ENCODE measurements at places on chromosomes 3 and 15.

DNA sequence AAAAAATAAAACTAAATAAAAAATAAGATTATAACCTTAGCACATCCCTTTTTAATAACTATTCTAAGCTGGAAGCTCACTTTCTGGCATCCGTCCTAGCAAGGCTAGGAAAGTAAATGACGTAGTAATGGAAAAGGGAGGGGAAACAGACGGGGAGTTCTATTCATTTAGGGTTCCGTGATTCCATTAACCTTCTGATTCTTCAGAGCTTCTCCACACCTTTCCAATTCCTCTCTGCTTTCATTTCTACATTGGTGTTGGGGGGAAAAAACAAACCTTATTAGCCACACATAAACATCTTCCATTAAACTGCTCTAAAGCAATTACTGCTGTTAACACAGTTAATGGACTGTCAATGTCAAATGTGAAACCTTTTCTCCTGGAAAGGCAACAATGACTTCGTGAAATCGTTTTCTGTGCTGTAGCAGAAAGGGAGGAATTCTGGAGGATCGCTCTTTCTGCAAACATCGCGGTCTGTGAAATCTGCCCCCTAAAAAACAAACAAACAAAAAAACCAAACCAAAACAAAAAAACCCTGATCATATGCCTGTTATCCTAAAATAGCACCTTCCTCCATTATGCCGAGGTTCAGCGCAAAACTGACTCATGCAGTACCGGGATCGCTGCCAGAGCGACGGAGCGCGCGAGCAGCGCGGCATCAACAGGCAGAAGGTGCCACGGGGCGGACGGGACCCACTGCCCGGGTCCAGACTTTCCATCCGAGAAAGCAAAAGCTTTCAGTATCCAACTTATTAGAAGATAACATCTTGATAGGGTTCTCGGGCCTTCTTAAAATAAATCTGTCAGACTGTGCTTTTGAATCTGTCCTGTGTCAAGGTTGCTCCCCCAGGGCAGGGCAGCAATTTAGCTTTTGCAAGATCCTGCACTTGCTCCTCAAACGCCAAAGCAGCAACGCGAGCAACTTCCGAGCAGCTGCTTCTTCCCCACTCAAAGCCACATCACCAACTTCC, 156.2 kb downstream of the FGF12 start:
- peak; percentile 11 for DNase-seq

- DNase-seq = no peak
Measured at GRCh38 chr3:61331929-61332552, 80.8 kb upstream of the FHIT start.

GRCh38 chr15:29034151-29034550, 148.4 kb downstream of the APBA2 start:
- DNase-seq = no peak

GRCh38 chr15:65307978-65308377, 3.5 kb downstream of the RNU5B-1 start:
- no peak for DNase-seq

DNA sequence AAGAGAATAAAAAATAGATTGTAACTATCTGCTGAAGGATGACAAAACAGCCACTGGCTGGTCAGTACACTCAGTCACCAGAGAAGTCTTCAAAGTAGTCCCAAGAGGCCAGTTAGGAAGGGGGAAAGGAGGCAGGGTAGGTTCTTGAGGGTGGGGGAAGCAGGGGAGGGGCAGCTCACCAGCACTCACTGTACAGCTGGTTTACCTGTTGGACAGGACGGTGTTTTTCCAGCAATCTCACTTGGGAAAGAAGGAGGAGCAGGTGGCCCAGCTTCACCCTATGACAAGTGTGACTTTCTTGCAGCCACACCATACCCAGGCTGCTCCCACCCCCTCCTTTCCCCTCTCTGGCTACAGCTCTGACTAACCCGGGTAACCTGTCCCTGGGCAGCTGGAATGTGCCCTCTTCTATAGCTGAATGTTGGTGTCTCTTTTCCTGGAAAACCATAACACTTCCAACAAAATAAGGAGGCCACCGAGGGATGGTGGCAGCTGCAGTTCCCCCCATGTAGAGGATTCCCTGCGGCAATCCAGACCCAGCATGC, 203.4 kb upstream of the NSMCE3 start:
- DNase-seq = no peak

- no peak for DNase-seq
Measured at GRCh38 chr3:55242921-55243320, 244.2 kb downstream of the WNT5A start.

DNA sequence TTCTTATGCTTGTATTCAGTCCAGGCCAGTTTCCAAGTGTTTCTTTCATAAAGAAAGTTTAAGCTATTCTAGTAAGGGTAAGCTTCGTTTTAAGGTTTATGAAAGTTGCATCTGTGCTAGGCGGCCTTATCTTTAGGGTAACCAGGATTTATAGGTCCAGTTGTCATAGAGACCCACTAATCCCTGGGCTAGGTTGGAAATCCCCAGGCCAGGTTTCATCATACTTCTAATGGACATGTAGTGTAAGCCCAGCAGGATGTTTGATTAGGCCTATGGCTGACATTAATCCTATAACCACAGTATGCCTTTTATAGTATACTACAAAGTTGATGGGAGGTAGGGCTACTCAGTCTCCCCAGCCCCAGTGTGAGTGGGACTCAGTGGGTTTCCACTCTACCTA, 312.4 kb downstream of the CACNA2D3 start:
- DNase-seq = no peak

GRCh38 chr3:129276385-129276784, 2.3 kb upstream of the HMCES start:
- DNase-seq = no peak

- DNase-seq = no peak
Measured at GRCh38 chr3:135141160-135141559, 346.1 kb downstream of the EPHB1 start.

DNA sequence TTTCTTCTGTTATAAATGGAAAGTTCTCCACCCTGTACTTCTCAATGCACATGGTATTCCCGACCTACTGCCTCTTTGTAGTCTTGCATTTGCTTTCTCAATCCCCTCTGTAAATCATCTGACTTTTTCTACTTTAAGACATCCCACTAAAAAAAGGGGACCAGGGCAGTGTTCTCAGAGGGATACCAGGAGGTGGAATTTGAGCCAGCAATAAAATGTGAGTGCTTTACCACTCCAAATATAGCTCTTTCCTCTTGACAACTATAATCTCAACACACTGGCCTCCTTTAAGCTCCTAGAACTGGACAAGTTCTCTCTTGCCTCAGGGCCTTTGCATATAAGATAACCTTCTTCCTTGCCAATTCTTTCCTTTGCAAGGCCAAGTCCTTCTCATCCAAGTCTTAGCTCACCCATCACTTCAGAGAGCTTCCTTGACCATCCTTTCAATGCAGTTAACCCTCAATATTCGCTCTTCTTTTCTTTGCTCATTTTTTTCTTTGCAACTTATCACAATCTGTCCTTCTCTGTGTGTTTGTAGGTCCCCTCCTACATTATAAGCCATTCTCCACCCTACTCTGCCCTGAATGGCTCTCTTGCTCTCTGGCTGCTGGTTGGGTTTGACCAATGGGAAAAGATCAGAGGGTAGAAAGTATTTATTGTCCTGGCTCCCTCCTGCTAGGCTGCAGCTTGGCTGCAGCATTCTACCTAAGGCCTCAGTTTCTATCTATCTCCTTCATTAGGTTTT, 93.4 kb downstream of the PRICKLE2 start:
- no peak for DNase-seq

DNA sequence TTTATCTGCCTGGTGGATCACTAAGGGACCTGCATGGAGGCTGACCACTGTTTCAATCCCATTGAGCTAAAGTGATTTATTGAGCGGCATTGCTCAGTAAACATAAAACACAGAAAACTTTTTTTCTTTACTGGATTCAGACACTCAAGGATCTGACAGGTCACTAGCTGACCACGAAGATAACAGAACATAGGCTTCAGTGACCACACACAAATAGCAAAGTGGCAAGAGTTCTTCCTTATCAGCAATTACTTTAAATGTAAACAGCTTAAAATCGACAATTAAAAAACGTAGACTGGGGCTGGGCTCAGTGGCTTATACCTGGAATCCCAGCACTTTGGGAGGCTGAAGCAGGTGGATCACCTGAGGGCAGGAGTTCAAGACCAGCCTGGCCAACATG, 48.7 kb downstream of the STAG1 start:
- DNase-seq = no peak

DNA sequence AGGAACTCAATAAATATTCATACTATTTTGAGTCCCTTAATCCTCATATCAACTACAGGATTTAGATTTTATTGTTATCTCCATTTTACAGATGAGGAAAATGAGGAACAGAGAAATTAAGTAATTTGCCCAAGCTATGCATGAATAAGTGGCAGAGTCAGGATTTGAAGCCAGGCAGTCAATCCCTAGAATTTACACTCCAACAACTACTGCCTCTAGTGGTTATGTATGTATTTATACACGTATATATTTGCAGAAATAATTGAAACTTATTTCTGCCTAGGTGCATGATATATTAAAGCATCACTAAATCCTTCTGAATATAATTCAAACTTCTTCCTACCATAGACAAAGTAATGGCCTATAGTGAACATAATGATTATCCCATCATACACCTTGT, 137.4 kb downstream of the SERPINI1 start:
- no peak for DNase-seq

DNA sequence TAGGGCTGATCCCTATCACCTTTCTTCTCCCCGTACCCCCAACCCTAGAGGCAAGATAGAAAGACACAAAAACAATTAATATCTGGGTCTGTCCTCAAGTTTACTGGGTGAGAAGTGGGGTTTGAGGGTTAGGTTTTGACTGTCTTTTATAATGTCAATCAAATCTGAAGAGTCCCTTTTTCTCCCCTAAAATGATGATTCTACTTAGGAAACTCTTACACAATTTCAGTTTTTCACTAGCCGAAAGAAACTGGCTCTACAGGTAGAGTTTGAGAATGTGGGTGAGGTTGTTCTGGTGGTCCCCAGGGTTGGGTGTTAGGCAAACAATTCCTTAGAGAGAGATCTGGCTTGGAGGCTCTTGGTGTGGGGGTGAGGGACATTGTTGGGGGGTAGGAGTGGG, 189.9 kb downstream of the TCF12 start:
- no peak for DNase-seq

GRCh38 chr3:119697394-119697793, 5.4 kb upstream of the CFAP91 start:
- DNase-seq = no peak
